ENCODE measurements at places on chromosomes 7 and 10. TPM values are rescaled to one million over a fixed set of nuclear protein-coding genes. Genes with fewer than 3 reads are reported as not detected.

- DNase-seq: no peak
These were observed 12.7 kb downstream of the MMP21 start for GRCh38 chr10:125762692-125763648.

- peak; percentile 40 for DNase-seq
These were observed 40.2 kb upstream of the ATXN7L1 start for GRCh38 chr7:105916603-105917002.

DNA sequence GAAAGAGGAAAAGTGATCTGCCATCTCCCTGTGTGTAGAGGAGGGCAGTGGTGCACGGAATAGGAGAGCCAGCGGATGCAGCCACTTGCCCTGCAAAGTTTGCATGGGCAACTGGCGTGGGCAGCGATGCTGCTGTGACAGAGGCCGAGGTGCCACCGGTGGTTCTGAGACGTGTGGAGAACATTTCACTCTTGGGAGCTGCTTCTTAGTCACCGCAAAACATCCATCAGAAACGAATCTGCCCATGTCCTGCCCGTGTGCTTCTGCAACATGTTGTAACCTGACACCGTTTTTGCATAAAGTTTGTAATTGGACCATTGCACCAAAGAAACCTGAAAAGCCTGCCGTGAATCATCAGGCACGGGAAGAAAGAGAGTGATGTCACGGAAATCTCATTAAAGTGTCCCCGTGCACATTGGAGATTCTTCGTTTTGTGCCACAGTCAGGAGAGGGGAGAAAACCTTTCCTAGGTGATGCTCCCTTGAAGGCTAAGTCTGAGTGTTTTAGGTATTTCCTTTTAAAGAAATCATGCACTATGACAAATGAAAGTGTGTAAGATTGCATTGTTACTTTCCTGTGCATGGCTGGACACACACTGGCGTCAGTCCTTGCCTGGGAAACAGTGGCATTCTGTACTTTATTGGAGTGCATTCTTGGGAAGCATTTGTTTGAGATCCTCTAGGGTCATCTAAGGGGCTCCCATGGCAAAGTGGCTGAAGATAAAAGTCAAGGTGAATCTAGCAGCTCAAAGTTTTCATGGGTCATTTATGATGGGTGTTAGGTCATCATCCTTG, 302.6 kb downstream of the KLF6 start:
- DNase-seq: peak; percentile 90

- no peak for DNase-seq
These were observed 47.7 kb downstream of the TNRC18 start for GRCh38 chr7:5375925-5376324.

DNA sequence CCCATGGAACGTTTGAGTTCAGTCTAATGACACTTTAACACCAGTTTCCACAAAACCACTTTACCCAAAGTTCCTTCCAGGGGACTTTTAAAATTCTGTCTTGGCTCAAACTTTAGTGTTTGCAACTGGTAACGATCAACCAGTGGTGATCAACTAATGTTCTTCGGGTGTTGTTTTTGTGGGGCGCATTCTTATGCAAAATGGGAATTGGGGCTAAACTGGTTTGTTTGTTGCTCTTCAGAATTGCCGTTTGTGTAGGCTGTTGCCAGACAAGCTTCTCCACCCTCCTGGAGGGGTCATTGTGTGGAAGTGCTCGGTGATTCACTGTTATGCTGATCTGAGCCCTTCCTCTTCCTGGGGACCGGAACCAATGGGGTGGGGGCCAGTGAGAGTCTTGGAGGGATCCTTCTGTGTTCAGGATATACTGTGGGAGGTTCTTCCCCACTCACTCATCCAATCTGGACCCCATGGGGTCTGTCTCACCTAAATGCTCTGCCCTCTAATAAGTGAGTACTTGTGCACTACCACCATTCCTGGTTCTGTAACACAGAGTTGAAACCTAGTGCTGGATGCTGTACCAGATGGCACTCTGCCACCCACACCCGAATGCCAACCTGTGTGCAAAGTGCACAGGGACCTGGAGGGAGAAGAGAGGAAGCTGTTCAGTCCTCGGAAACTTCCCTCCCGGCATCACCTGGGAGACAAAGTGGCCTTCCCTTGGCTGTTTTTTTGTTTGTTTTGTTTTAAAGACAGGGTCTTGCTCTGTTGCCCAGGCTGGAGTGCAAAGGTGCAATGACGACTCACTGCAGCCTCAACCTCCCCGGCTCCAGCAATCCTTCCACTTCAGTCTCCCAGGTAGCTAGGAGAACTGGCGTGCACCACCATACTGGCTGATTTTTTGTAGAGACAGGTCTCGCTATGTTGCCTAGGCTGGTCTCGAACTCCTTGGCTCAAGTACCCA, 2.1 kb downstream of the NFE2L3 start:
- peak; percentile 80 for DNase-seq

GRCh38 chr10:52280051-52280450, 34.0 kb upstream of the DKK1 start:
- DNase-seq: no peak

DNA sequence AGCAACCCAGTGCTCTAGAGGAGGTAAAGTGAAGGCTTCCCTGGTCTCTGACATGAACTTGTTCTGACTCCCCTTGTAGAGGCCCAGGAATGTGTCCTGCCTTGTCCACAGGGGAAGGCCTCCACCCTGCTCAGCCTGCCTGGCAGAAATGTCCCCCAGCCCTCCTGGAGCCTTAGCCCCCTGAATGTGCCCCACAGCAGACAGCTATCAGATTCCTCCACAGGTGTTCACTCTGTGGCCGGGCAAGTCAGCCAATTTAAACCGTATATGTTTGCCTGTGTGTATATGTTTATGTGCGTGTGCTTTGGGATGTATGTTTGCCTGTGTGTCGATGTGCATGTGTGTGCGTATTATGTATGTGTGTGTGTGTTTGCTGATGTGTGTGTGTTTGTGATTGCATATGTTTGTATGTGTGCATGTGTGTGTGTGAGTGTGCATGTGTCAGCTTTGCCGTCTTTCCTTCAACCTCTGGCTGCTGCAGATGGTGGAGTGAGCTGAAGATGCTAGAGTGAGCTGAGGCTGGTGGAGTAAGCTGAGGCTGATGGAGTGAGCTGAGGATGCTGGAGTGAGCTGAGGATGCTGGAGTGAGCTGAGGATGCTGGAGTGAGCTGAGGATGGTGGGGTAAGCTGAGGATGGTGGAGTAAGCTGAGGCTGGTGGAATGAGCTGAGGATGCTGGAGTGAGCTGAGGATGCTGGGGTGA, 68.9 kb upstream of the ANTXRL start:
- no peak for DNase-seq

DNA sequence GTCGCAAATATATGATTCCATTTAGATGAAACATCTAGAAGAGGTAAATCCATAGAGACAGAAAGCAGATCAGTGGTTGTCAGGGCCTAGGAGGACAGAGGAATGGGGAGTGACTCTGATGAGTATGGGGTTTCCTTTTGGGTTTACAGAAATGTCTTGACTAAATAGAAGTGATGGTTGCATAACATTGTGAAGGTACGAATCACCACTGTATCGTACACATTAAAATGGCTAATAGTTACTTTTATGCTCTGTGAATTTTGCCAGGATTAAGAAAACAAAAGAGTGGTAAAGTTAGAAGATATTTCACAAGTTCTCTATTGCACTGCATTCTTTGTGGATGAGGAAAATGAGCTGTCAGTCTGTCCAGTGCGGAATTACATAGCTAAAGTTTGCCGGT, 407.4 kb downstream of the KCNMA1 start:
- DNase-seq: peak; percentile 85

DNA sequence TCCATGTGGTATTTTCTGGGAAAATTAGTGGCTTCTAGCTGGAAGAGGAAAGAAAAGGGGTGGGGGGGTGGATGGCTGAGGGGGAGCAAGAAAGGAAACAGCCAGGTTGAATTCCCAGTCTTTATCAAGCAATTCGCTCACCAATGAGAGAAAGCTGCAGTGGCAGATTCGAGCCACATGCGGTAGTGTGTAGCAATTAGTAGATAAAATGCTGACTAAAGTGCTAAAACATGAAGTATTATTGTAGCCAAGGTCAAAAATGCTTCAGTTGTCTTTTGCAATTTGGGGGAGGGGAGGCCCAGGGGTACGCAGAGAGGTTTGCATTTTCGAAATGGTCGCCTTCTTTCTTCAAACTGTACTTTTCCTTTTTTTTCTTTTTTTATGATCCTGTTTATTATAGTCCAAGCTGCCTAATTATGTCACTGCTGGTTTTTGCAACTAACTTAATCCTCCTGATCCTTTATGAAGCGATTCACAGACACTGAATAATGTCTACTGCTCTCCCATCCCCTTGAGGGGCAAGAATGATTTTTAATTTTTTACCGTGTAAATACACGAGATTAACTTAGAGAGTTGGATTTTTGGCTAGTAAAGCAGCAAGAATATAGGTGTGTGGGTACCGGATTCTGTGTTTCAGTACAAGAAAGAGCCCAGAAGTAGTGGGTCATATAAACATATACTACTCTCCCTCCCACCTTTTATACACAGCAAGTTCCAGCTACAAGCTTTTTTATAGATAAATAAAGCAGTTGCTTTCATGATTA, 3.6 kb upstream of the ARID5B start:
- DNase-seq: no peak

GRCh38 chr7:24434972-24435371, 138.3 kb upstream of the PALS2 start:
- DNase-seq: no peak

DNA sequence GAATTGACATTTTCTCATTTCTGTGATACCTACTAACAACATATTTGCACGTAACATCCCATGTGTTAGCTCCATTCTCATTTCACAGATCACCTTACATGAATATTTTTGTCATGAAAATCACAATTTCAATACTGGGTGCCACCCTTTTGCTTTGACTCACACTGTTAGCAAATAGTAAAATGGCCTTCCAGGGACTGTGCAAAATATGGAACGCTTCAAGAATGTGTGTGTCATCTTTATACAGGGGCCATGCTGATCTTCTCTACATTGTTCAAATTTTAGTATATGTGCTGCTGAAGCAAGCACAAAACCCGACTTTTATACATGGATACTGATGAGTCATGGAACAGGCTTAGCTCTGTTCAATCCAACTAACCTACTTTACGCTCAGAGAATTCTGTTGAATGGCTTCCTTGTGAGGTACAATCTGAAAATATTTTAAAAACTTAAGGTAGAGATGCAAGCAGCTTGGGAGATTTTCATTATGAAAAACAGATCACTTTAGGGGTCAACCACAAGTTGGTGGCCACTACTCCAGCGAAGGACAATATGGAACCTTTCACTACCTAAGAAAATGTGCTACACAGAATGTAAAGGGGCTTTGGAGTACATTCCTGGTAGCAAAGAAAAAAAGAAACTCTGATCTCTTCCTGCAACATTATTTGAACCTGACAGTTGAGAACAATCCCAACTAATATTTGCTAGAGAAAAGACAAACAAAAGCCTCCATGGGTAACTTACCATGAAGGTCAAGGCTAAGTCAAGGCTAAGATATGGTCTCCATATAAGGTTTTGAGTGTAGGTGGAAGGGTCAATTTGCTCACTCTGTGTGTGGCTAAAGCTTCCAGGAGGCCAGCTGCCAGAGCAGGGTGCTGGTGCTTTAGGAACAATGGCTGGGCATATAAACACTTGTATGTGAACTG, 11.9 kb downstream of the ANKRD26 start:
- DNase-seq: no peak

The CLDN4 gene
- 1.2 TPM for total RNA-seq

Data from HT1080 (cell line).